Activated naive CD4-positive, alpha-beta T cell treated with anti-CD3 and anti-CD28 coated beads for 36 hours (primary cell): ENCODE measurements at places on chromosomes 7 and 10.

- no peak for DNase-seq
These were observed 27.0 kb downstream of the PDGFA start for GRCh38 chr7:492714-493065.

- DNase-seq, result no peak
These were observed 900 bp downstream of the CDHR1 start for GRCh38 chr10:84195044-84195830.

DNA sequence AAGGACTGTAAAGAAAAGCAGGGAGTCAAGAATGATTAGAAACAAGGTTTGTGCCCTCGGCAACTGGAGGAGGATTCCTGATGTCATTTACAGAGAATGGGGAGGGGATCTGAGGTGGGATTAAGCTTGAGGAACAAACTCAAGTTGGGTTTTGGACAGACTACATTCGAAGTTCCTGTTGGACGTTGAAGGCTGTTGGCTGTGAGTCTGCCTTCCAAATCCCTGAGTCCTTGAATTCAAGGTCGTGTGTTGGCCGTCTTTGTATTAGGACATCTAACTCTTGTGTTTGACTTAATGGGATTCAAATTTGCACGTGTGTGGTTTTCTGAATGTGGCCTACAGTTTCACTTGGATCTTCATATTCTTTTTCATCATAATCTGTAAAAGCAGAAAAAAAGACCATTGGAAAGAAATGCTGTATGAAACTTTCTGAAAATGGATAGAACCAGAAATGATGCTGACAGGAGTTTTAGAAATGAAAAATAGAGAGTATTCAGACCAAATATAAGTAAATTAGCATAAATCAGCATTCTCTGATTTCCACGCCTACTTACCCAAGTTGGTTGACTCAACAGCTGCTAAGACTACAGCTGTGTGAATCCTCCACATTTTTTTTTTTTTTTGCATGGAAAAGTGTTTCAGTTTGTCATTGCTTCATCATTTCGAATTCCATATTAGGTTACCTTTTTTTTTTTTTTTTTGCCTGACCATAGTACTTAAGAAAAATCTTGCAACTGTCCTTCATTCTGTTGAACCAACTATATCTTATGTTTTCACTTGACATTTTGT lies 94.8 kb downstream of the KIAA1217 start:
- DNase-seq, result no peak

DNA sequence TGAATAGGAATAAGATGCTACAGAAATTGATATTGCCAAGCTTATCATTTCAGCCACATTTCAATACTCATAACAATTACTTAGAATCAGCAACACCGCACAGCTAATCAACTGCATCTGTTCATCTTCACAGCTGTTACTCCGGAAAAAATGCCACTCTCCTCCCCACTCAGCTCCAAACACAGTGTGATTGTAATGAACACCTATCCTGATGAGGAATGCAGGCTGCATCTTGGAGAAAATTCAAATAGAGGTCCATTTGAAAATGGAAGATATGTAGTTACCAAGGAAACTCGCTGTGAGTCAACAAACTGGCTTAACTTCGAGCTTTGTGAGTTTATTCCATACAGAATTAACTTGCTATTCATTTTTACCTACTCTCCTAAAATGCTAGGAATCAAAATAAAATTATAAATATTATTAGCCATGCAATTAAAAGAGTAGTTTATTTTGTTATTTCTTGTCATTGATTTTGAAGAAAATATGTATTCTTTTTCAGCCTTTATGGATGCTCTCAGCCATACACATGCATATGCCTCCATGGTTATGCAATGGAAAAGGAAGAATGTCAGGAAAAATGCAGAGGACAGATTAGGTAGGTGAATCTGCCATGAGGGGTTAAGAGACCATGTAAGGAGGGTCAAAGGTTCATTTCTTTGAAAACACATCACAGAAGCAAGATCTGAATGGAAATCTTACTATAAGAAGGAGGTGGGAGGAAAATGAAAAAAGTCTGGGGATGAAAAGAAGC lies 267.2 kb downstream of the POM121L12 start:
- no peak for DNase-seq

DNA sequence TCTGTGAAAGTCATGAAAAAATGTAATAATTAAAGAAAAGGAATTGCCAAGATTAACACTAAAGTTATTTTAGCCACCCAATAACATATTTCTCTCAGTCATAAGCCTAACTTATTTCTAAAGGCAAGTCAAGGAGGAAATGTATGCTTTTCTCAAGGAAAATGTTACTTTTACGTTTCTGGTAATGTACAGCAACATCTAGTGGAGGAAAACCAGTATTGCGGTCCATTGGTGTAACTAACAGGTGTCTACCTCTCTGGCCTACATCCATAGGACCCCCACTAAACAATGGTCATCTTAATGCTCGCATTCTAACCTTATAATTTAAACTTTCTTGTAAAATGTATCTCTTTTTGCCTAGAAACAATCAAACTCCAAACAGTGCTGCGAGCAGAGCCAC lies 437.5 kb downstream of the KIF20B start:
- DNase-seq, result no peak
